ENCODE measurements at places on chromosomes 3 and 15. TPM values are rescaled to one million over a fixed set of nuclear protein-coding genes. Genes with fewer than 3 reads are reported as not detected.

- H3K27me3 ChIP-seq = no peaks in the 10 kb centered on the region
- no peak overlapping the region for H3K27ac ChIP-seq
- H3K4me3 ChIP-seq = no peak overlapping the region
- peaks cover 2% of the 10 kb centered on the region for H3K36me3 ChIP-seq
- no peak for DNase-seq
- H3K4me1 ChIP-seq = no peaks in the 10 kb centered on the region
Measured at GRCh38 chr15:42996871-42997270, 76.3 kb upstream of the TTBK2 start.

GRCh38 chr15:68209272-68209671 is 4.1 kb upstream of the CALML4 start:
- H3K27me3 ChIP-seq = no peaks in the 10 kb centered on the region
- no peak overlapping the region for H3K4me3 ChIP-seq
- H3K36me3 ChIP-seq = no peaks in the 10 kb centered on the region
- no peak overlapping the region for H3K27ac ChIP-seq

DNA sequence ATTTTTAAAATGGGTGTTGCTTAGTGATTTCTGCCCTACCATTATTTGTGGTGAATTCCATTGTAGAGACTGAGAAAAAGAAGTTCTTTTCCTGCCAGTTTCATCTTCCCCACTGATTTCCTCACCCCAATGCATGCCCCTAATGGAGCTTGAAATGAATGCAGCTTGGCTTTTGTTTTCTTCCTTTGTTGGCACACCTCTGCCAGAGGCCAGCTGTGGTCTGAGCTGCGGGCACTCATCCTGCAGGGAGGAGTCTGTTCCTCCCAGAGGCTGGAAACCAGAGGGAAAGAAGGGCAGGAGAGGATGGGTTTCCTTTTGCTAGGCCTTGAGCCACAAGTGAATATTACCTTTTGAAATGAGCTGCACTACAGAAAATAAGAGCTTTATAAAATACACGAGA is 9.3 kb upstream of the ST8SIA2 start:
- H3K27me3 ChIP-seq = no peaks in the 10 kb centered on the region
- no peak overlapping the region for H3K27ac ChIP-seq
- DNase-seq = no peak
- no peaks in the 10 kb centered on the region for H3K4me1 ChIP-seq
- H3K4me3 ChIP-seq = no peak overlapping the region

- no peak for DNase-seq
- H3K27me3 ChIP-seq = peaks cover 33% of the 10 kb centered on the region
- H3K27ac ChIP-seq = no peak overlapping the region
- no peaks in the 10 kb centered on the region for H3K36me3 ChIP-seq
- no peaks in the 10 kb centered on the region for H3K4me1 ChIP-seq
Measured at GRCh38 chr15:38671675-38672254, 107.2 kb upstream of the RASGRP1 start.

- H3K27me3 ChIP-seq = no peaks in the 10 kb centered on the region
- H3K4me3 ChIP-seq = no peak overlapping the region
- no peaks in the 10 kb centered on the region for H3K36me3 ChIP-seq
- no peaks in the 10 kb centered on the region for H3K4me1 ChIP-seq
Measured at GRCh38 chr3:270688-271087, 74.1 kb downstream of the CHL1 start.

- peaks cover 37% of the 10 kb centered on the region for H3K4me1 ChIP-seq
- peak overlapping the region; percentile 1 for H3K4me3 ChIP-seq
- DNase-seq = peak; percentile 97
- no peaks in the 10 kb centered on the region for H3K27me3 ChIP-seq
- peak overlapping the region; percentile 70 for H3K27ac ChIP-seq
Measured at GRCh38 chr3:98730338-98730737, 32.8 kb upstream of the ST3GAL6 start.

GRCh38 chr15:39589193-39589814 is 8.4 kb downstream of the THBS1 start:
- no peak overlapping the region for H3K27ac ChIP-seq
- no peak overlapping the region for H3K4me3 ChIP-seq
- peaks cover 19% of the 10 kb centered on the region for H3K4me1 ChIP-seq
- no peak for DNase-seq
- H3K27me3 ChIP-seq = no peaks in the 10 kb centered on the region

GRCh38 chr15:73357999-73358665 is 10.6 kb downstream of the HCN4 start:
- H3K27me3 ChIP-seq = no peaks in the 10 kb centered on the region
- no peaks in the 10 kb centered on the region for H3K4me1 ChIP-seq
- no peaks in the 10 kb centered on the region for H3K36me3 ChIP-seq

GRCh38 chr15:70297465-70298058 is 199.8 kb upstream of the TLE3 start:
- no peaks in the 10 kb centered on the region for H3K36me3 ChIP-seq
- H3K4me1 ChIP-seq = no peaks in the 10 kb centered on the region
- H3K27me3 ChIP-seq = no peaks in the 10 kb centered on the region
- H3K27ac ChIP-seq = no peak overlapping the region

Gene EXD1
- polyA plus RNA-seq = not detected

Gene LMAN1L
- not detected for polyA plus RNA-seq
